ENCODE measurements at places on chromosomes 4 and X. TPM values are rescaled to one million over a fixed set of nuclear protein-coding genes. Genes with fewer than 3 reads are reported as not detected.

DNA sequence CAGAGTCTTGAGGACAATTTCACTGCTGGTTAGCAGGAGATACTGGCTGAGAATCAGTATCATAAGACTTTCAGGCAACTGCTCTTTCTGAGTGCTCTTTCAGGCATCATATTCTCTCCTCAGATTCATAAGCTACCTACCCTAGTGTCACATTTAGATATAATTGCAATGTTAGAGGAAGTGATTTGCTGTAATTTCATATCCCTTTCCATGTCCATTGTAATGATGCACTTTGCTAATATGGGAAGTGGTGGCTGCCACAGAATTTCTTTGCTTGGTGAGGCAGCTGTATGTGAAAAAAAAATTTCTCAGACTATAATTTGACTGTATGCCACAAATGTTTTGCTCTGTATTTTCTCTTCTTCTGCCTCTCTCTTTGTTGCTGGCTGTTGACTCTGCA, 63.3 kb downstream of the DOCK11 start:
- DNase-seq = no peak

SORCS2 gene
- 8.8 TPM for polyA plus RNA-seq

S100G gene
- not detected for polyA plus RNA-seq

HTN1 gene
- 0.08 TPM for polyA plus RNA-seq

DNA sequence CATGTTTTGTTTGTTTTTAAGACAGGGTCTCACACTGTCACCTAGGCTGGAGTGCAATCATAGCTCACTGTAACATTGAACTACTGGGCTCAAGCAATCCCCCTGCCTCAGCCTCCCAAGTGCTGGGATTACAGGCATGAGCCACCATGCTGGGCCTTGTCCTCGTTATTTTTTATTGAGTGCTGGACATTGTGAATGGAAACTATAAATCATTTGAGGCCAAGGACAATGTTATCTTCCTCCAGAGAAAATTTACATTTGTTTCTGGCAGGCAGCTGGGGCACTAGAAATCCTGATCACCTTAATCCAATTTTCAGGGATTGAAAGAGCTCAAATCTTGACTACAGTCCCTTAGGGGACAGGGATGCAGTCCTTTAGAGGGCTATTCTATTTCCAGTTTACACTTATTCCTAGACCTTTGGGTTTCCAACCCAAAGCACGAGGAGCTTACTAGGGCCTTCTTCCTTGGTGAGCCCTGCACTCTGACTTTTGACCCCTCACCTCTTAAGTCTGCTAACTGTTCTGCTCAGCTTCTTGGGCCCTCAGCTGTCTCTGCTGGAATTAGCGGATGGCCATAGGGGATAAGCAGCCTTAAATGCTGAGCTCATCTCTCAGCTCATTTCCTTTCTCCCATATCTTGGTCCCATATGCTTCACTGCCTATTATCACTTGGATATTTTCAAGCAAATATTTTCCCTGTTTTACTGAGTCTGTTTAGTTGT, 23.0 kb upstream of the PDZD4 start:
- no peak for DNase-seq

GRCh38 chrX:1507511-1508463, 29.2 kb downstream of the P2RY8 start:
- DNase-seq = no peak

CT45A2 gene
- polyA plus RNA-seq = not detected
